ENCODE measurements at places on chromosomes 6 and 20.
A peak's percentile ranks its signal among the peaks of the same experiment; 100 is the strongest.

DNA sequence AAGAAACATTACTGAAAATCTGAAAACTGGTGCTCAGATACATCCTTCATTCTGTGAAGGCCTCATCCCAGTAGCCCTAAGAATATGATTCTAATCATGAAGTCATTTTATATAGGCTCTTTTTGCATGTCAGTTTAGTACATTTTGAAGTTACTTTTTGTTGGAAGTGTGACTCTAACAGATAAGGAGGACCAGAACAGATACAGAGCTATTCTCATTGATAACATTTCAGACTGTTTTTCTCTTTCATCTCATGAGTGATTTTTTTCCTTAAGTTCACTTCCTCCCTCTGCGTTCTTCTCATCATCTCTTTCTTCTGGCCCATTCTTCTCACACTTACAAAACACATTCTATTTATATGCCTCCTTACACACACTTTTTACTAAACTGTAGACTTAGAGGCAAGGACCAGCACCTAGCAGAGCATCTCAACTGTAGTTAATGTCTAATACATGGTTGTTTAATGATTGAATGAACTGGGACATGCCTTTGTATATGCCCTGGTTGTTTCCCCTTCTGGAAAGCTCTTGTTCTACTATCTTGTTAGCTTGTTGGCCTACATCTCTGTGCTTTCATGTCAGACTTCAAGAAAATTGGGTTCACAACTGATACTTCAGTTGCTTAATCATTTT lies 8.7 kb downstream of the CTNNBL1 start:
- DNase-seq = no peak

DNA sequence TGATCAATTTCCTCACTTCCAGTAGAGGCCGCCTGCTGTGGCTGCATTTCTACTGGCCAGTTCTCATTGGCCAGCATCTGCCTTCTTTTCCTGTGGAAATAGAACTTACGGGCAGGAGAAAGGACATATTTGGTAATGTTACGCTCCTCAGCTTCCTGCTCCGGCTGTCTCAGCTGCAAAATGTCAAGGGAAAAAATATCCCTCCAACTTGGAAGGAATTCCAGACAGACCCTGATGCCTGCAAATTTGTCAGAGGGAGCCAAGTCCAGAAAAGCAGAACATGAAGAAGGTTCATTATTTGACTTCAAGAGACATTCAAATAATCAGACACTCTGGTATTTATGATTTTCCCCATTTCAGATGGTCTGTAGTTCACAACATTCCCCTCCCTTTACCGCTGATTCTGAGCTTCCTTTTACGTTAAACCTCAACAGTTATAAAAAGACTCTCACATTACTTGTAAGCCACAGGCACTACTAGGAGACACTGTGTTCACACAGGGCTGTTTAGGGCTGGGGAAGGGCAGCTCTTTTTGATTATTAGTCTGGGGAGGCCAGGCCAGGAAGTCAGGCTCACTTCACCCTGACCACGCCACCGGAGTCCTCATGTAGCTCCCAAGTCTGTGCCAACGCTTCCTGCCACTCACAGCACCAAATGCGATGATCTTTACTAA lies 179.6 kb upstream of the CCN2 start:
- no peak for DNase-seq

DNA sequence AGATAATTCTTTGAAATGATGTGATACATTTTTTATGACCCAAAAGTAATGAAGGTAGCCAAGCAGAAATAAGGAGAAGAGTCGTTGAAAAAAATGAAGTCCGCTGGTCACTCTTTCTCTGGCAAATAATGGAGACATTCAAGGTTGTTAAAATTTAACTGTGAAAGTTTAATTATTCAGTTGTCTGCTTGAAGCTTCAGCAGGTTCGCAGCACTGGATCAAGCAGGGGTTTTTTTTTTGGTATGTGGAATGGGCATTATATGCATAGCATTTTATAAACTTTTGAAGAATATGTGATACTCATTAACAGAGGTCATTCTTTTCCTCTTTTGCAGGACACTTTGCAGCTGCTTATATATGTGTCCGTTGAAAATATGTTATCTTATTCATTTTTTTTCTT lies 21.6 kb upstream of the FUT9 start:
- DNase-seq = no peak

GRCh38 chr6:132405143-132405915 lies 4.1 kb upstream of the MOXD1 start:
- DNase-seq = no peak

DNA sequence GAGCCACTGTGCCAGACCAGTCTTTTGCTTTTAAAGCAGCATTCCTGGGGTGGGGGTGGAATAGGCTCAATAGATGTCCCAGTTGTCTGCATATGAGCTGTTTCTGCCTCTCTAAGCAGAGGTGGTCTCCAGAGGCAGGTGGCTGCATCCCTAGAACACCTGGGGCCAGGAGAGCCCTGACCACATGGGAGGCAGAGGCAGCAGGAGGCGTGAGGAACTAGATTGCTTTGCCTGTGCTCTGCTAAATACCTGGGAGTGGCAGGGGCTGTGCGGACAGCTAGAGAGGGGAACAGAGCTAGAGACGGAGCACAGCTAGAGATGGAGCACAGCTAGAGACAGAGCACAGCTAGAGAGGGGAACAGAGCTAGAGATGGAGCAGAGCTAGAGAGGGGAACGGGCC lies 29.1 kb upstream of the CLDN20 start:
- DNase-seq = no peak

DNA sequence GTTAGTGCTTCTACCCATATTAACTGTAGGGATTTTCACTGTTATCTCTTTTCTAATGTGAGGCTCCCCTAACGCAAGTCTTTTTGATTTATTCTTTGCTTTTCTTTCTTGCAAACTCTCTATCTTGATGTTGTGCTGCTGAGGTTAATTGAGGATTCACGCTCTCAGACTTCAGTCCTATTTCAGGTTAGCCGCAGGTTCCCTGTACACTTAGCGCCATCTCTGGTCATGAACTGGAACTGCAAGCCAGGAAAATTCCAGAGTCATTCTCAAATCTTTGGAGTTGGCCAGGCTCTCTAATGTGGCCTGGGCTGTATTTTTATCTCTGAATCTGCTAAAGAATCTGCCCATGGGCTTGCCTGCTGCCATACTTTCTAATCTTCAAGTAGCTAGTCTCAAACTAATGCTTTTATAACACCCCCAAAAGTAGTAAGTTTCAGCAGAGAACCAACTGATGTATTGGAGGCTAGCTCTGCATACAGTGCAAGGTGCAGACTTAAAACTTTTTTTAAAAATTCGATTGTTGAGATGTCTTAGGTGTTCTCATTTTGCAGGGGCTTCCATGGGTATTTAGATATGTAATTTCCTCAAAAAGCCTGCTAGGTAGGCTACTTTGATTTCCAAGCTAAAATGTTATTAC lies 91.1 kb upstream of the OPRM1 start:
- DNase-seq = peak; percentile 2

- no peak for DNase-seq
These were observed 15.4 kb downstream of the IGF2R start for GRCh38 chr6:159984268-159984786.

- no peak for DNase-seq
These were observed 338.3 kb upstream of the NT5E start for GRCh38 chr6:85111481-85112011.

Data from NCI-H524 (cell line).